ENCODE measurements at places on chromosomes 7 and 10.

- no peak for DNase-seq
Measured at GRCh38 chr10:82092111-82092510, 217.1 kb downstream of the NRG3 start.

DNA sequence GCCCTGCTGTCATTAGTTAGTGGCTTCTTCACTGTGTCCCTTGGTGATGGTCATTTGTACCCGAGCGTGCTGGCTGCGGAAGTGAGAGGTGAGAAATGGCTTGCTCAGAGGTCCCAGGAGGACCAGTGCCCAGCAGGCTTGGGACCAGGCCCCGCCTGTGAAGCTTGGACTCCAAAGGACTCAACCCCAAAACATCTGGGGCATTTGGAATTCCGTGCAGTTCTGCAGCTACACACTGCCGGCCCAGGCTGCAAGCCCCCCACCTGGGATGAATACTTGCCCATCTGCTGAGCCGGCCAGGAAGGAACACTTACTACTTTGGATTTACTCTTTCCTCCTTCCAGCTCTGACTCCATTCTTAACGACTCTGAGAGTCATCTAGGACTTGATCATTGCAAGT, 18.0 kb downstream of the ECHDC3 start:
- no peak for DNase-seq

GRCh38 chr10:29671228-29671780, 36.5 kb upstream of the SVIL start:
- no peak for DNase-seq

DNA sequence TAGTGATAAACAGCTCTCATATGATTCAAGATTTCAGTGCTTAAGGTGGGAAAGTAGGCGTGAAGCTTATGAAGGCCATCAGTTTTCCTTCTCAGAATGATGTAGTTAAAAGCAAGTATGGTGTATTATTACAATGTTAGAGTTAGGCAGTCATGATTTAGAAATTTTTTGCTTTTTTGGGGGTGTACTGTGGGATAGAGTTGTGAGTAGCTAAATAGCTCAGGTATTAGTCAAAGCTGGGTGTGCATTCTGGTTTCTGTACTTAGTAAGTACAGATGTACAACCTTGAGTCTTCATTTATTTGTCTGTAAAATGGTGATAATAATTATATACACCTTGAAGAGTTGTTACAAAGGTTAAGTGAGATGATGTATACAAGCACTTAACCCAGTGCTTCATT, 52.2 kb downstream of the R3HCC1L start:
- no peak for DNase-seq

- no peak for DNase-seq
Measured at GRCh38 chr10:112558476-112559142, 111.6 kb downstream of the VTI1A start.

DNA sequence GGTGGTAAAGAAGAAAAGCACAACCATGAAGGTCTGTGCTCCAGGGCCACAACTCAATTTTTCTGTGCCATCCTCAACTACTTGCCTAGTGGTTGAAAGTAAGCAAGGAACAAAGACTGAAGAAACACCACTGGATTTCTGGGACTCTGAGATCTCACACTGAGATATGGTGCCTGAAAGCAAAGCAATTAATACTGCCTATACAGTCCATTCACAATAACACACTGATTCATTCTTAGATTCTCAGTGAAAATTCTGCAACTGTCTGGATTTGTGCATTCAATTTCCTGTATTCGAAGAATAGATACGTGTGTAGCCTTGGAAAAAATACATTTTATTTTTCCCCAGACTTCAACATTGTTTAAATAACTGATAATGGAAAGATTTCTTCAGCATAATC, 116.4 kb upstream of the FAM133B start:
- DNase-seq = no peak

DNA sequence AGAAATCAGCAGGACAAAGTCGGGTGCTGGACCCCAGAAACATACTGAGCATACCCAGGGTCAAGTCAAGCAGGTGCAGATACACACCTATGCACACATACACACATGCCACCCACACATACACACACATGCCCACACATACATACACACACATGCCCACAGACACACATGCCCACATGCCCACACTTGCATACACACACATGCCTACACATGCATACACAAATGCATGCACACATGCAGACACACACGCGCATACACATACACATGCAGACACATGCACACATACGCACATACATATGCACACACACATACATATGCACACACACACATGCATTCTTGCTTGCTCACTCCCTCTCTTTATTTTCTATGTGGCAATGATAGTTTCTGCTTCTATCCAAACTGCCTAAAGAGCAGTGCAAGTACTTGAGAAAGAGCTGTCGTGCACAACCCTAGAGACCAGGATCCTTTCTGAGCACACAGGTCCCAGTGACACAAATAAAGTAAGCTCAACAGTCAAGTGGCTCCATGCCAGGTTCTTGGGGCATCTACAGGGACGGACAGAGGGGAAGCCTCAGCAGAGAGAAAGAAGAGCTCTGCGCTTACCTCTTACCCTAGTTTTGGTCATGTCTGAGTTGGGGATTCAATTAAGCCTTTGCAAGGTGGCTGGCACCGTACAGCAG, 83.7 kb downstream of the EBF3 start:
- no peak for DNase-seq

GRCh38 chr10:86195521-86196157, 171.0 kb downstream of the GRID1 start:
- no peak for DNase-seq

GRCh38 chr7:155860840-155861479, 48.7 kb upstream of the SHH start:
- peak; percentile 74 for DNase-seq

GRCh38 chr10:121406823-121407545, 191.3 kb downstream of the FGFR2 start:
- DNase-seq = no peak

GRCh38 chr10:88490231-88490980, 92.7 kb downstream of the RNLS start:
- DNase-seq = no peak

- no peak for DNase-seq
Measured at GRCh38 chr7:156473476-156474240, 166.9 kb upstream of the RNF32 start.

DNA sequence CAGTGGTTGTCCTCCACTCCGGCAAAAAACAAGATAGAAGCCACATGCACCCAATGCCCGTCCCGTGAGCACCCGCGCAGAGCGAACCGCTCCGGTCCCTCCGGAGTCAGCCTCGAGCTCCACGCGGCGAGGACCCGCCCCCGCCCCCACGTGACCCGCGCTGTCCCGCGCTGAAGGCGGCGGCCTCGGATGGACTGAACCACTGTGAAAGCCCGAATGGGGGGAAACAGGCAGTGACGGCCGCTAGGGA, 766 bp upstream of the EIF3B start:
- DNase-seq = peak; percentile 58

DNA sequence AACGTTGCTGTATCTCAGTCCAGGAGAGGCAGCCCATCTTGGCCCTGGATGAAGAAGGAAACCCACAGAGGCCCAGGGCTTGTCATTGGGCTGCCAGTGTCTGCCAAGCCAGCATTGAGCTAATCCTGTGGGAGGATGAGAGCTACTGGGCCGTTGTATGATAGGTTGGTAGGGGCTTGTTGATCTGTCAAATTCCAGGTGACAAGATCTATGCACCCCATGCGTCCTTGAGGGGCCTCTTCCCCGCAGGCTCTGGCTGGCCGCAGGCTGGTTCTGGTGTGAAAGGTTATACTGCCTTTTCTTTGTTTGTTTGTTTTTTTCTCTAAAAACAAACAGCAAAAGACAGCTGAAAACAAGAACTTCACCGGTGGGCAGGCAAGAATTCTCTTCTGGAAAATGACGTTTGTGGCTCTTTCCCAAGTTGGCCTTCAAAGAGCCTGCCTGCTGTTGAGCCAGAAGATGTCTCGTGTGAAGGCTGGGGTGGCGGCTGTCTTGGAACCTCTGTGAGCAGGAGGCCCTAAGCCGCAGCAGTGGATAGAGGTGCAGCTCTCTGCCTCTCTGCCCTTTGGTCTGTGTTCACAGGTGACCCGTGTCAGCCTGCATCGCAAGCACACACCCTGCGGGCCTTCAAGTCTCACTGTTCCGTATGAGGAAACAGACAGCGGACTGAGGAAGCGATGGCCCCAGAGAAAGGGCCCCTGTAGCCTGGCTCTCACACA, 23.3 kb downstream of the CYP17A1 start:
- DNase-seq = no peak

DNA sequence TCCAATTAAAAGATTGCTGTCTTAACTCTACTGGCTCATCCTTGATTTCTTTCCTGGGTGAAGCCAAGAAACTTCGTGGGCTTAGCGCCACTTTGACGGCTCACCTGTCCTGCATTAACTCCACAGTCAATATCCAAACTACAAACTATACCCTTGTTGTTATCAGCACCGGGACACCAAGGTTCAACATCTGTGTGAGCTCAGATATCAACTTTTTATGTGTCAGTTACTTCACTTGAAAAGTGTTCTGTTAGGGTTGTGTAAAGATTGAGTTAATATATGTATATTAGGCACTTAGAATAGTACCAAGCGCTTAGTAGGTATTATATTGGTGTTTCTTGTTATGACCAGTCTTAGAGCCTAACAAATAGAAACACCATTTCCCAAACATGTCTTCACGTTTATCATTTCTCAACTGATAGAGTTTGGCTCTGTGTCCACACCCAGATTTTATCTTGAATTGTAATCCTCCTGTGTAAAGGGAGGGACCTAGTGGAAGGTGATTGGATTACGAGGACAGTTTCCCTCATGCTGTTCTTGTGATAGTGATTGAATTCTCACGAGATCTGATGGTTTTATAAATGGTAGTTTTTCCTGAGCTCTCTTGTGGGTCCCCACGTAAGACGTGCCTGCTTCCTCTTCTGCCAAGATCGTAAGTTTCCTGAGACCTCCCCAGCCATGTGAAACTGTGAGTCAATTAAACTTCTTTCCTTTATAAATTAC, 19.0 kb upstream of the ST8SIA6 start:
- no peak for DNase-seq

DNA sequence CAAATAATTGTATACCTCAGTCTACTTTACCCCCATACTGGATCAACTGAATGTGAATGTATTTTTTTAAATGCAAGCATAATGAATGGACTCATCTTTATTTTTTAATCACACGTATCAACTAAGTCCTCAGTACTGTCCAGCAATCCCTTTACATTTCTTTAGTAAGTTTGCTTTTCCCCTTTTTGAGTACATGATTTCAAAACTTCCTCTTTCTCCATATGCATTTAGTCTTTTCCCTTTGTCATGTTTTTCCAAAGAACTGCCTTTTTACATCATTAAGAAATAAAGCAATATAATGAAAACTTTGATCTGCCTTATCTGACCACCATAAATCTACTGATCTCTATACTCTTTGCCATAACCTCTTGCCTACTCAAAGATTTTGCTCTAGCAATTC, 182.5 kb upstream of the AKR1E2 start:
- DNase-seq = no peak

GRCh38 chr7:156941393-156942182, 7.9 kb upstream of the NOM1 start:
- no peak for DNase-seq
